Gastroesophageal sphincter (tissue), 4 donors: ENCODE measurements at places on chromosomes 7 and 10. TPM values are rescaled to one million over a fixed set of nuclear protein-coding genes. Genes with fewer than 3 reads are reported as not detected.

SLC39A12 gene
- not detected for total RNA-seq

GNAI1 gene
- 136 TPM for total RNA-seq

IDI2 gene
- not detected for total RNA-seq

DNA sequence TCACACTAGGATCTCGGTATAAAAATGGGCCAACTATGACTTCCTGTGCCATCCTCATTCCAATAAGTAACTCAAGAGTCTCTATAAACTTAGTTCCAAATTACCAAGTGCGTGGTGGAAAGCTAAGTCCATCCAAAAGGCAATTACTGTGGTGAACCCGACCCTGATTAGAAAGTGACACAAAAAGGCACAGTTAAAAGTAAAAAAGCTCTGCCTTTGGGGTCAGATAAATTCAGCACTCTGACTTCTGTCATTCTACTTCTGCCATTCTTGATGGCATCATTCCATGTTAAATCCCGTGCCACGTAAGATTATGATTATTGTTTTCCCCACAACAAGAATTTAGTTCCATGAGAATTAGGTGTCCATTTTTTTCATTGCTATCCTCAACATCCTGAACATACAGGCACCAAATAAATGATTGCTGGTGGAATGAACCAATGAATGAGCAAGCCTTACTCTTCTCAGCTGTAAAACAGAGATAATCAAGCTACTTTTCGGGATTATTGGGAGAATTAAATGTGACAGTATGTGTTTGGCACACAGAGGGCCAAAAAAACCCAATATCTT is 877 bp downstream of the NCOA4 start:
- no peak for ATAC-seq

- ATAC-seq, result no peak
Measured at GRCh38 chr7:1787241-1787640, 117.2 kb downstream of the ELFN1 start.
